ENCODE measurements at places on chromosomes 16 and 17.

DNA sequence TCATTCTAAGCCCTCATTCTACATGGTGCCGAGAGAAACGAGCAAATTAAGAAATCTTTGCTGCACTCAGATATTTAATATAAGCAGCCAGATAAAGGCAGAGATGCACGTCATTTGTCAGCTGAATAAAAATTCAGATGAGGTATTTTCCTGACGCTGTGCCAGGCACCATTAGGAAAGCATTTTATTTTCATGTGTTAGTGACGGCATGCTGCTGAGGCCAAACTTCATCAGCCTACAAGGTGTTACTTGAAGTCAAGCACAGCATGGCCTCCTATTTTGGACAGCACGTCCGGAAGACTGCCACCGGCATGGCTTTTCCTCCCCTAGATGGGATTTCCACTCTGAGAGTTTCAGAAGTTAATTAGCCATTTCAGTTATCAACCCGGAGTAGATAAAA lies 70.3 kb downstream of the IRX3 start:
- no peak for DNase-seq

GRCh38 chr16:17155485-17155884 lies 315.3 kb downstream of the XYLT1 start:
- DNase-seq = no peak

DNA sequence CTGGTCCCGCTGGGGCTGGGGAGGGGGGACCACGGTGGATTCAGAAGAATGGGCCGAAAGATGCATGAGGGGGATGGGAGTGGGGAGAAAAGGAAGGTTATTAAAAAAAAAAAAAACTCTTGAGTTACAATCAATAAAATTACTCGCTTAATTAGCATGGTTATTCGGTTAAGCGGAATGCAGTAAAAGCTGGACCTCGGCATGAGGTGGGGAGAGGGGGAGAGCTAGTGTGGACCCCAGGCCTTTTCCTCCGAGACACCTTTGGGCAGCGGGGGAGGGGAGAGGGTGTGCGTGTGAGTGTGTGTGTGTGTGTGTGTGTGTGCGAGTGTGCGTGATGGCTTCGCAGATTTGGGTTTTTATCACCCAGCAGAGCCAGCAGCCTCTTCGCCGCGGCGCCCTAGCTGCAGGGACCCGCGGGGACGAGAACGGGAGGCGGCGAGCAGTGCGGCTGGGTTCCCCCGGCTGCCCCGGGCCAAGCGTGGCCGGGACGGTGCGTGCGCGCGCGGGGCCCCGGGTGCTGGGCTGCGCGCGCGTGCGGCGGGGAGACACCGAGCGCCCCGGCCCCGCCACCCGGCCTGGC lies 3.7 kb downstream of the BAHCC1 start:
- DNase-seq = no peak

DNA sequence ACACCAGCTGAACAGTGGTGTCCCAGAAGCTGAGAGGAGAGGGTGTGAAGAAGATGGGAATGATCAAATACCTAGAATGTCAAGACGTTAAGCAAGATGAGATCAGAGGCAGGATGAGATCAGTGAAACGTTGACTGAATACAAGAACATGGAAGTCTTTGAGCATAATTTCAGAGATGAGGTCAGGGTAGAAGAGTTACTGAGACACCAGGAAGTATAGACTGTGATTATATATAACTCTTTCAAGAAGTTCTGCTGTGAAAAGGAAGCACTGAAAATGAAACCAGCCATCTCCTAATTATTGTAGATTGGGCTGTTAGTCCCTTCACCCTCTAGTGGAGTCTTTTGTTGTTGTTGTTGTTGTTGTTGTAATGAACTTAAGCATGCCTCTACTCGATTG lies 9.1 kb downstream of the SHCBP1 start:
- no peak for DNase-seq

GRCh38 chr16:13680021-13680889 lies 239.7 kb upstream of the ERCC4 start:
- DNase-seq = no peak

GRCh38 chr16:57473176-57473840 lies 10.8 kb downstream of the POLR2C start:
- no peak for DNase-seq

DNA sequence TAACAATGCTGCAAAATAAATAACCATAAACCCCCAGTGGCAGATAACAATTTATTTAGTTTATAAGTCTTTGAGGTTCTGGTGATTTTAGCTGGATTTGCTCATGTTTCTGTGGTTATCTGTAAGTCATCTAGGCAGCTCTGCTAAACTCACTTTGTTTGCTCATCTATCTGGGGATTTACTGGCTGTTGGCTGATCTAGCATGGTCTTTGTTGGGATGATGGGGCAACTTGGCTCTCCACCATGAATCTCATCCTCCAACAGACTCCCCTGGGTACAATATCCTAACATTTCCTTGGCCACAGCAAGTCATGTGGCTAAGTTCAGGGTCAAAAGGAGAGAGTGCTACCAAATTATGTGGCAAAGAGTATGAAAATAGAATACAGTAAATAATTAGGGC lies 359.3 kb downstream of the CA10 start:
- no peak for DNase-seq

DNA sequence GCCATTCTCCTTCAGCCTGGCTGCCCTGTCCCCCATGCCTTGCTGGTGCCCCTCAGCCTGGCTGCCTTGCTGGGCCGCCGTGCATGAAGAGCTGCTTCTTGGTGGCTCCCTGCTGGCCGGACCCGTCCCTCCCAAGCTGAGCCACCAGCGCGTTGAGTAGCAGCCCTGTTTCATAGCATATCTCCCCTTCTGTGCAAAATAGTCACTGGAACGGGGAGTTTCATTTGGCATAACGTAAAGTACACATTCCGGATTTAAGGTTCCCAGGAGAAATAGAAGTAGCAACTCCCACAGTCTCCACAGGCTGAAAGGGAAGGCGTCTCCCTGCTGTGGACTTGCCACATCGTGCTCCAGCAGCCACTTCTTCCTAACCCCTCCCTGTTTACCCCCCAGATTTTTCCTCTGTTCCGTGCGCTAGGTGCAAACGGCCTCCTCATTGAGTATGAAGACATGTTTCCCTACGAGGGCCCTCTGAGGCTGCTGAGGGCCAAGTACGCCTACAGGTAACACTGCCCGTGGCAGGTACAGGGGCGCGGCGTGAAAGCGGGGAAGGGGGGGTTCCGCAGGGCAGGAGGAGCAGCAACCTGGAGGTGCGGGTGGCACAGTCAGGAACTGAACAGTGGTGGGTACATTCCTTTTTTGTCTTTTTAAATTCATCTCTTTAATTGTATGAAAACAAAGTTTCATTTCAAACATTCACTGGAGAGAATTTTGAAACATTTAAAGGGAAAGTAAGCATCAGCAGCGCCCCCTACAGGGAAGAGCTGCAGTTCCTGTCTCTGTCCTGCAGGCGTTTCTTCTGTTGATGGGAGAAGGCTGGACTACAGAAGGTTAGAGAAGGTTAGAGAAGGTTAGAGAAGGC lies 5.8 kb upstream of the OGFOD3 start:
- DNase-seq = no peak

GRCh38 chr17:9219631-9220397 lies 198.5 kb downstream of the NTN1 start:
- DNase-seq = no peak

GRCh38 chr16:50153596-50154419 lies 702 bp downstream of the TENT4B start:
- no peak for DNase-seq

- no peak for DNase-seq
Measured at GRCh38 chr16:87823181-87823929, 46.0 kb downstream of the SLC7A5 start.

GRCh38 chr17:41773731-41774193 lies 12.7 kb downstream of the JUP start:
- DNase-seq = no peak

DNA sequence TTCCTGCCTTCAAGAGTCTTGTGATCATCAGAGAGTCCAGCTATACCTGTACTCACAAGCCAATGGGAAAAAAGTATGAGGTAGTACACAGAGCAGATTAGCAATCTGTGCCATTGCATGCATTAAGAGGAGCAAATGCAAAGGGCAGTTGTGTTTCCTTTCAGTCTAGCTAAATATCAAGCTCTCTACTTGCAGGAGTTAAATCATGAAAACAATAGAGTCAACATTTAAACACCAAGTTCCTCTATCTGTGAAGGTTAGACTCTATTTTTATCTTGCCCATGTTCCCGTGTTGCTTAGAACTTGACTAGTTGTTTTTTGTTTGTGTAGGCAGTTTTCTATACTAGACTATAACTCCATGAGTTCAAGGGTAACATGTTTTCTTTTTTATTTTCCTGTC lies 4.7 kb upstream of the FAM20A start:
- DNase-seq = no peak

DNA sequence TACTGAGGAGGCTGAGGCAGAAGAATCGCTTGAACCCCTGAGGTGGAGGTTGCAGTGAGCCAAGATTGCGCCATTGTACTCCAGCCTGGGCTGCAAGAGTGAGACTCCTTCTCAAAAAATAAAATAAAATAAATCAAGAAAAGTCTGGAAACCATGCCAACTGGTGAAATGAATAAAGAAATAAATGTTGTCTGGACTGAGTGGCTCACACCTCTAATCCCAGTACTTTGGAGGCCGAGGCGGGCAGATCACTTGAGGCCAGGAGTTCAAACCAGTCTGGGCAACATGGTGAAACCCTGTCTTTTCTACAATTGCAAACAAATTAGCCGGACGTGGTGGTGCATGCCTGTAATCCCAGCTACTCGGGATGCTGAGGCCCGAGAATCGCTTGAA lies 744 bp upstream of the LRRC37A3 start:
- DNase-seq = no peak

- no peak for DNase-seq
Measured at GRCh38 chr16:70703041-70703834, 17.4 kb upstream of the MTSS2 start.

- DNase-seq = no peak
Measured at GRCh38 chr16:80142940-80143339, 397.9 kb upstream of the DYNLRB2 start.

DNA sequence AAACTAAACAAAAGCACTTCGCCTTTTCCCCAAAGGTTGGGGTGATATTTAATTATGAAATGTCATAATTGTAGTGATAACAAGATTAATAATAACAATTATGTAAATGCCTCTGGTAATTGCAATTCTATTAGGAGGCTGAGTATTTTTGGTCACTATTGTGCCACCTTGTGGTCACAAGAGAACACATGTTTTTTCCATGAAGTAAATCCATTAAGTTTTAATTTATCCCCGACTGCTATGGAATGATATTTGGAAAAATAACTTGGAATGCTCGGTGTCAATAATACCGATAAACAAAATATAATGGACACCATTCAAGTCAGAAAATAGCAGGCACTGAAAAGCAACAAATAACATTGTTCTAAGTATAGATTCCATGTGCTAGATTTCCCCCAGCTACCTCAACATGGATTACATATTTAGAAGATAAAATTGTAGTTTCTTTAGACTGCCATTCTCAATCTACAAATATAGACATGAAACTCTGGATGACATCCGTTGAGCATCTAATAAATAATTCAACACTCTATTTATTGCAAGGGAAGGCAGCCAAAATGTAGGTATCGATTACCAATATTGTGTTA lies 25.0 kb upstream of the KCNJ2 start:
- no peak for DNase-seq

- no peak for DNase-seq
Measured at GRCh38 chr17:7977039-7977438, 25.4 kb upstream of the GUCY2D start.

GRCh38 chr16:10178080-10178479 lies 4.1 kb downstream of the GRIN2A start:
- DNase-seq = no peak

DNA sequence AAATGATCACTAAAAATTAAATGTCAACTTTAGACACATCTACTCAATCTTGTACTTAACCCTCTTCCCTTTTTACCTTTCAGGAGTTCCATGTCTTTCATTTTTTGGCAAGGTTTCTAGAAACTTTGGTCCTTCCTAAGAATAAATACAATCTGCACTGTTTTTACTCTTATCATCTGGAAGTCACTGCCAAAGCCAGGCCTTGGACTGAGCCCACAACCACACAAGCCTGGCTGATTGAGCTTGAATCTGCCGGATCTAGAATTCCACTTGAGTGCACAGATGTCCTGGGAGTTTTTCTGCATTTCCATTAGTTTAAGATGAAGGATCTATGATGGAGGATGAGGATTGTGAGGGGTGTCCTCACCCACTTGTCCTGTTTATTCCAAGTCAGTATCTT lies 126.1 kb downstream of the VPS53 start:
- no peak for DNase-seq

- peak; percentile 47 for DNase-seq
Measured at GRCh38 chr16:22321340-22322001, 24.3 kb downstream of the POLR3E start.

DNA sequence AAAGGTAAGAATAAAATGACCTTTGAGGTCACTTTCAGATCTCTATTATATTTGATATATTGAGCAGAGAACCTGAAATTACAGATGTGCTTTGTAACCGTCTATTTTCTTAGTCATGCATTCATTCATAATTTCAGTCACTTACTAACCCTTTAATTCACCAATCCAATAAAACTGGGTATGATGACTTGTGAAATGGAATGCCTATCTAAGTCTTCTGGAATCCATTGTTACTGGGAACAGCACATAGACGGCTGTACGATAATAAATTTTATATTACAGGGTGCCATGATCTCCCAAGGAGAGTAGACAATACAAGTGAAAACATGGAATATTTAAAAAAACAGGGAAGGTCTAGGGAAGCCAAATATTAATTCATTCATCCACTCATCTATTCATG lies 22.9 kb downstream of the CDH11 start:
- DNase-seq = no peak

- no peak for DNase-seq
Measured at GRCh38 chr16:85718682-85719081, 29.9 kb upstream of the GINS2 start.

DNA sequence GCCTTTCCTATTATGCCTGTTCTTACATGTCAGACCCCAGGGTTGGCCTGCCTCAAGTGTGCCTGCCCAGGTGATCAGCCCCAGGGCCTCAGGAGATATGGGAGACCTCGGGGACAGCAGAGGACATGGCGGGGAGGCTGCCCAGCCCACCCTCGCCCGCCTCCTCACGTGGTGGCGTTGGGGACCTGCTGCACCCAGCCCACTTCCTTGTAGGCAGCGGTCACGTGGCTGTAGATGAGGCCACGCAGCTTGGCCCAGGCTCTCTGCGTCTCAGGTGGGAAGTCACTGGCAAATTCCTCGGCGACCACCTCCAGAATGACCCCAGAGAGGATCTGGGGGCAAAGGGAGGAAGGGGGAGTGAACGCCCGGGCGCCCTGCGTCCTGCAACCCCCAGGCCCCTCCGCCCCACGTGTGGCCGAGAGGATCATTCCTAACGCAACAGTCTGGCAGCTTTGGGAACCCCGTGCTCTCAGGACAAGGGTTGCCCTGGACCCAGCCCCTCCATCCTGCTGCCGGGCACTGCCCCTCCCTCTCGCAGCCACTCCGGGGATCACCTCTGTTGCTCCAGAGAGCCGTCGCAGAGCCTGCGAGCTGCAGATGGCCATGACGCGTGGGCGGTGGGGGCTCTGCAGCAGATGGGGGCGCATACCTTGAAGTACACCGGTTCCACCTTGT lies 6.6 kb downstream of the CYGB start:
- DNase-seq = no peak

GRCh38 chr16:30375864-30376263 lies 1.3 kb downstream of the MYL11 start:
- no peak for DNase-seq

GRCh38 chr17:16243385-16243784 lies 26.4 kb downstream of the PIGL start:
- DNase-seq = no peak
